ENCODE measurements at places on chromosomes 13 and 19.

GRCh38 chr13:26964278-26965250, 204.0 kb upstream of the GPR12 start:
- peak; percentile 75 for DNase-seq

DNA sequence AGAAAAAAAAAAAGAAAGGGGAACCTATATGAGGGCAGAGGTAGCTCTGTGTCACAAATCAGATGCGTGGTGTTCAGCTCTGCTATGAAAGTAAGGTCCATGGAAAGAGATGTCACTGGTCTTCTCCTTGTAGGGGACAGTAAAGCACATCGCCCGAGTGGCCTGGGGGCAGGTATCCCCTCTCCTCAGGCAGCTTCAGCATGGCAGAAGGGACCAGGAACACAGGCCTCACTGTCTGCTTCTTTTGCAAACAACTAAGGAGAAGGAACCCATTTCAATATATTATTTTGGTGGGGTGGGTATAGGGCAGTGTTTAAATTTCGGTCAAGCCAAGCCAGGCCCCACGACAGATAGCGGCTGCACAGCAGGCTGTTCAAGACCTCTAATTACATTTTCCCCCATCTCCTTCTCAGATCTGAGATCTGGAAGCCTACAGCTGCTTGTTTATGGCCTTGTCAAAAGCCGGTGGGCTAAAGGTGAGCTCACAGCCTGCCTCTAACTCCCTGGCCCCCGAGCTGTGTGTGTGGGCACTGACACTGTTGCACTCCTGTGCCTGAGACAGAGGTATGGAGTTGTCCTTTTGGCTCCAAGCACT, 72.8 kb downstream of the HSPH1 start:
- no peak for DNase-seq

DNA sequence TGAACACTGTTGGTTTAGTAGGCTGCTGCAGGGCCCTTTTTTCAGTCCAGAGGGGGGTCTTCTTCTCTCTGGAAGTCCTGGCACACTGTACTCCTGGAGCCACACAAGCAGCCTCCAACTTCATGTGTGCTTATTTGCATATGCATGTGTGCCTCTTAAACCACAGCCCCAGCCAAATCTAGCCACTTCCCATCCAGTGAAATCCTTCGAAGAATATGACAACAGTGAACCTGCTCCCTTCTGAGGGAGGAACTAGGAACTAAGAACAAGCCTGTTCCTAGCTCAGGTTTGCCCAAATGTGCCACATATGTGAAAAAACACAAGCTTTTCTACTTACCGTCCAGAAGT, 348.5 kb downstream of the FOXO1 start:
- DNase-seq = no peak

DNA sequence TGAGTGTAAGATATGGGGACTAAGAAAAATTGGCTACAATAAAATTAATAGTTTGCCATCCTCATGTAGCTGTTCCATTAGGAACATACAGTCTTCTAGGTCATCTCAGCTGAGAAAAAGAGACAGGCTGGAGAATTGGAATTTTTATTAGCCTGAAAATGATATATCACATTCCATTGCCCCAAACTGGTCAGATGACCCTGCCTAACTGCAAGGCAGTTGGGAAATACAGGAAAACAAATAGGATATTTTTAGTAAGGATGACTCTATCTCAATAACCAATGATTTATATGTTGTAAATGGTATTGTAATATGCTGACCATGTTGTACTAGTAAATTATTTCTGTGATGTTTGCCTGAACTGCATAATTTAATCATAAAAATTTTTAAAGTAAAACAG, 673.8 kb downstream of the PCDH9 start:
- no peak for DNase-seq

GRCh38 chr13:71787414-71787813, 79.6 kb downstream of the DACH1 start:
- no peak for DNase-seq

- peak; percentile 34 for DNase-seq
Observed at GRCh38 chr19:42216653-42217519, 591 bp downstream of the DEDD2 start.

DNA sequence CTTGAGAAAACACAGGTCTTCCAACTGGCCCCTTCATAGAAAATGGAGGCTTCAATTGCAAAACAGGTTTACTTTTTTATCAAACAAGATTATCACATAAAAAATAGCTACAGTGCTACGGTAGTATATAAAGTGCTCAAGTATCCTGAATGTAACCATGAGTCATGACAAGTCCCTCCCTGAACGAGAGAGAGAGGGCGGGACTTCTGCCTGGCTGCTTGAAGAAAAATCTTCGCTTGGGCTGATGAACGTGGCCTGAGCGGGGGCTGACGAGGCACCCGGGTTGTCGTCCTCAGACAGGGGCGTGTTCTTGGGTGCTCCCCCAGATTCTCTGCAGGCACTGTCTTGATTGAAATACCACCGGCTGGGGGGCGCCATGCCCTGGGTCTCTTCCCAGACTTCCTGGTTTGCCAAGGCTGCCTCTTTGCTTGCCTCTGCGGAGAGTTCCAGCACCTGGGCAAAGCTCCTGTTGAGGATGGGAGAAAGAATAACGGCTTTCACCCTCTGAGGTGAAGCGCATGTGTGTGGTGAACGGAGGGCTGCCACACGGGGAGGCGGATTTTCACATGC, 23.2 kb upstream of the CPAMD8 start:
- peak; percentile 51 for DNase-seq

GRCh38 chr13:111396457-111396856, 76.0 kb downstream of the TEX29 start:
- DNase-seq = no peak

- DNase-seq = no peak
Observed at GRCh38 chr19:55258476-55258827, 365 bp downstream of the PPP6R1 start.

DNA sequence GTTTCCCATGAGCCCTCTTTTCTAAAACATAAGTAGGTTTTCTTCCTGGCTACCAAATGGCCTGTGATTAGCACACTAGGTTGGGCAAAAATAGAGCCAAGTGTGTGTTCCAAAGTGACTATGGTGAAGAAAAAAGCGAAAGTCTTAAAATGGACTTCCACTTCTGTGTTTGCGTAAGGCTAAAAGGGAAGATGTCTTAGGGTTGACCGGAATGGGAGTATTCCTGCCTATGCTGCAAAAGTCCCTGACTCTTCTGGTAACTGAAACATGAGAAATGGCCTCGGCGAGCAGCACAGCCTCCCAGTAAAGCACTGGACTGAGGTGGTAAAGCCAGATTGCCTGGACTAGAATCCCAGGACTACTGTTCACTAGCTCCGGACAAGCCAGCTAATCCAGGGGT, 2.4 kb upstream of the FPR1 start:
- no peak for DNase-seq

- peak; percentile 65 for DNase-seq
Observed at GRCh38 chr19:48836089-48837017, at the start of gene HSD17B14. Gene HSD17B14 (minus strand): TSS chr19:48836491. CDS start chr19:48836411, 80 bp downstream.

GRCh38 chr19:39246951-39247669, 1.5 kb downstream of the IFNL4 start:
- no peak for DNase-seq

DNA sequence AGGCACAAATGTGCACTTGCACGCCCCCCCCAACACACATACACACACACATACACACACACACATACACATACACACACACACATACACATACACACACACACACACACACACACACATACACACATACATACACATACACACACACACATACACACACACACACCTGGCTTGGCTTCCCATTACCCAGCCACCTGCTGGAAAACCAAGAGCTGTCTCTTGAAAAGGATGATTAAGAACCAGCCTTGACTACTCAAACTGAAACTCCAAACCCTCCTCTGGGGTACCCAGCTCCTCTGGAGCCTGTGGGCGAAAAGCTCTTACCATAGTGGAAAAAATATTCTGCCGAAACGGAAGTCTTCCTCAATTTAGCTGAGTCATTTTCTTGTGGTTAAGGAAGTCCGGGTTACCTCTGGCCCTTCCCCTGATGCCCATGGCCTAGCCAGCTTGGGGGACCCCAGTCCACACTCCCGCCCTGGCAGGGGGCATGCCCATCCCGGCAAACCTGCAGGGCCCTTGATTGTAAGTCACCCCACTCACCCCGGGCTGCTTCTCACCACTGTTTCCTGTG, 21.9 kb downstream of the CEBPA start:
- no peak for DNase-seq

DNA sequence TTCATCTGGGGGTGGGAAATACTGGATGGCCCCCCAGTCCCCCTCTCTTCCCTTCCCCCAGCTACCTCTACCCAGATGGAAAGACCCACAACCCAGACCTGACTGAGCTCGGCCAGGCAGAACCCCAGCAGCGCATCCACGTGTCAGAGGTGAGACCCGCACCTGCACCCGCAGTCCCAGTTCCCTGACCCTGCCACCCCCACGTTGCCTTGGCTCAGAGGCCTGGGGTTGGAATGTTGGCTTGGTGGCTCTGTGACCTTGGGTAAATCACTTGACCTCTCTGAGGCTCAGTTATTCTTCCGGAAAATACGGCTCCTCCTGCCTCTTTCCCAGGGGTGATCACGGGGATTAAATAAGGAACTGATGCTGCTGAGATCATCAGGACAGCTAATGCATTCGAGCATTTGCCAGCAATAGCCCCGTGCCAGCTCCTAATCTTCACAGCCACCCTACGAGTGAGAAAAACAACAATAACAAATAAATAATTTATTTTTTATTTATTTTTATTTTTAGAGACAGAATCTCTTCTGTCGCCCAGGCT, 12.3 kb downstream of the CBLC start:
- no peak for DNase-seq

- peak; percentile 44 for DNase-seq
Observed at GRCh38 chr13:40115426-40115825, 460.0 kb downstream of the COG6 start.

DNA sequence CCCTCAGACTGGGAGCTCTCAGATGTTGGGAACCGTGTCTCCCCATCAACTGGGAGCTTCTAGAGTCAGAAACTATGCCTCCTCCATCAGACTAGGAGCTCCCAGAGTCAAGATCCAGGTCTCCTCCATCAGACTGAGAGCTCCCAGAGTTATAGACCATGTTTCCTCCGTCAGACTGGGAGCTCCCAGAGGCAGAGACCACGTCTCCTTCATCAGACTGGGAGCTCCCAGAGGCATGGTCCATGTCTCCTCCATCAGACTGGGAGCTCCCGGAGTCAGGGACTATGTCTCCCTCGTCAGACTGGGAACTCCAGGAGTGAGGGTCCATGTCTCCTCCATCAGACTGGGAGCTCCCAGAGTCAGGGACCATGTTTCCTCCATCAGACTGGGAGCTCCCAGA, 10.0 kb downstream of the CEACAM16 start:
- DNase-seq = no peak

- DNase-seq = no peak
Observed at GRCh38 chr13:93698016-93698613, 471.5 kb downstream of the GPC6 start.

DNA sequence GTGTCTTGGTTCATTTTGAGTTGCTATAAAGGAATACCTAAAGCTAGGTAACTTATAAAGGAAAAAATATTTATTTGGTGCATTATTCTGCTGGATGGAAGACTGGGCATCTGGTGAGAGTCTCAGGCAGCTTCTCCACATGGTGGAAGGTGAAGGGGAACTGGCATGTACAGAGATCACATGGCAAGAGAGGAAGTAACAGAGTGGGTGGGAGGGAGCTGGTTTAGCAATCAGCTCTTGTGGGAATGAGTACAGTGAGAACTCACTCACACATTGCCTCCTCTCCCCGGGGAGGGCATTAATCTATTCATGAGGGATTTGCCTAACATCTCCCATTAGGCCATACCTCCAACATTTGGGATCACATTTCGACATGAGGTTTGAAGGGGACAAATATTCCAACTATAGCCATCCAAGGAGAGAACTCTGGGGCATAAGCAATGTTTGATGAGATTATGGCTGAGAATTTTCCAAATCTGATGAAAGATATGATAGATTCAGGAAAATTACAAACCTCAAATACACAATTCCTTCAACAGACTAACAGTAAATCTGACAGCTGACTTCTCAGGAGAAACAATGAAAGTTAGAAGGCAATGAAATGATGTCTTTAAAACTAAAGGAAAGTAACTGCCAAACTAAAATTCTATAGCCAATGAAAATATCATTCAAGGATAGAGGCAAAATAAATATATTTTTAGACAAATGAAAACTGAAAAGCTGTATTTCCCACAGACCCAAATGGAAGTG, 52.5 kb downstream of the MTUS2 start:
- DNase-seq = no peak

GRCh38 chr13:42035905-42036521, 12.4 kb upstream of the DGKH start:
- DNase-seq = no peak

- peak; percentile 77 for DNase-seq
Observed at GRCh38 chr19:53642381-53643099, 10.7 kb downstream of the DPRX start.

GRCh38 chr13:30870049-30870884, 35.8 kb upstream of the MEDAG start:
- peak; percentile 100 for DNase-seq

DNA sequence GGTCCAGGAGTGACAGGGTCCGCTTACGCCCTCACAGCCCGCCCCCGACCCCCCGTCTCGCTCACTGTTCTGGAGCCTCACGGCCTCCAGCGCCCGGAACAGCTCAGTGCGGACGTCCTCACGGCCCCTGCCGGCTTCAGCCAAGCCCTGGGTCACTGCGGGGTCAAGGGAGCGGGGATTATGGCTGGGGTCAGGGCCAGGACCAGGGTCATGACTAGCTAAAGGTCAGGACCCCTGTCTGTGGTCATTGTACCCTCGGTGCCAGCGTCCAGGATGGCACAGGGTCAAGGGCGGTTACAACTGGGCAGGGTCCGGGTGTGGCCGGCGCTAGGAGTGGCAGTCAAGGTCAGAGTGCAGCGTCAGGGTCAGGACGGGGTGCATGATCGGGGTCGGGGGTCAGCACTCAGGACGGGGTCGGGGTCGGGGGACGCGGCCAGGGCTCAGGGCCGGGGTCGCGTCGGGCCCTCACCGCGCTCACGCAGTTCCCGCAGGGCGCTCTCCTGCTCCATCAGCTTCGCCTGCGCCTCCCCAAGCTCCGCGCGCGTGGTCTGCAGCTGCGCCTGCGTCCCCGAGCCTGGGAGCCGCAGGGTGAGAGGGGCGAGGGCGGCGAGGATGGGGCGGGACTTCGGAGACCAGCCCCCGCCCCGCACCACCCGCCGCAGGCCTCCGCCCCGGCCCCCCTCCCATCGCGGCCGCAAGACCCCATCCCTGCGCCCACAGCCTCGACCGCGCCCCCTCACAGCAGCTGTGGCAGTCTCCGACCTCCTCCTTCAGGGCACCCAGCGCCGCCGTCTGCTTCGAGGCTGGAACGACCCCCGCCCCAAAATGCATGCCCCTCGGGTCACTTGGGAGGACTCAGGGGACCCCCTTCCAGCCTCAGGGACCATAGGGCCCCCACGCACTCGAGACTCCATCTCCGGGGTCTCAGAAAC, 1.4 kb downstream of the CLEC4G start:
- no peak for DNase-seq

DNA sequence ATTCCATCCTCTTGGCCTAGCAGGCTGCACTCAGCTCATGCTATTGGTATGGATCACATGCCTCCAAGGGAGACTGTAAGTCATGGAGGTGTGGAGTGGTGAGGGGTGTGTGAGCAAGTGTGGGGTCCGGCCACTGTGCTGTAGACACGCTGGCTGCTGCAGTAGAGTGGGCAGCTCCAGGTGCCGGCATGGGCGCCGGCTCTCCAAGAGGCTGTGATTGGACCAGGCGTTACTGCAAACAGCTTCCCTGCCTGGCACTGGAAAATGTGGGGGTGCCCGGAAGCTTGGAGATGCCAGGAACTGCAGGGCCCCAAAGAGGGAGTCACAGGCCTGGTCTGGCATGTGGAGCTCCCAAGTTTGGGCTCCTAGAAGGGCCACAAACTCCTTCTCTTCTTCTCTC, 245.7 kb downstream of the GPC6 start:
- no peak for DNase-seq

All from fibroblast of villous mesenchyme (primary cell).